ENCODE measurements at places on chromosomes 5 and 9.

- no peak for DNase-seq
Observed at GRCh38 chr5:150035139-150035895, 34.8 kb downstream of the HMGXB3 start.

GRCh38 chr9:127731938-127732337 is 3.2 kb downstream of the TOR2A start:
- DNase-seq = no peak

DNA sequence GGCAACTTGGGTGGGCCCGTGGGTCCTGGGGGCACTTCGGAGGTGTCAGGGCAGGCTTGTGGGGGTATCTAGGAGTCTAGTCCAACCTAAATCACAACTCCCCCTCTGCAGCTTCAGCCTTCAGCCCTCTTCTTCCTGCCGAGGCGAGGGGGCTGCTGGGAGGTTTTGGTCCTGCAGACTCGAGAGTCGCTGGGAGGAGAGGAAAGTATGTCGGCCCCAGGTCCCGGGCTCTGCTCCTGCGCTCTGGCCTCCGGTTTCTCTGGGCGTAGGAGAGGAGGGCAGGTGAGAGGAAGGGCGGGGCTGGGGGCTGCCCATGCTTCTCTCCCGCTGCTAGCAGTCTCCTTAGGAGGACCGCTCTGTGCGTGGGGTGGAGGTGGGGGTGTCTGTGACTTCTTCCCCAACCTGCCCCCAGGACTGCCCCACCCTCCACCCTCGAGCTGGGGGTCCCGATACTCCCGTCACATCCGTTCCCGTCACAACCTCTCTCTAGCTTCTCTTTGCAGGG is 139.8 kb upstream of the COL5A1 start:
- no peak for DNase-seq

GRCh38 chr9:106387965-106388364 is 475.0 kb upstream of the ZNF462 start:
- DNase-seq = no peak

GRCh38 chr9:76576344-76576743 is 117.4 kb downstream of the GCNT1 start:
- peak; percentile 94 for DNase-seq

DNA sequence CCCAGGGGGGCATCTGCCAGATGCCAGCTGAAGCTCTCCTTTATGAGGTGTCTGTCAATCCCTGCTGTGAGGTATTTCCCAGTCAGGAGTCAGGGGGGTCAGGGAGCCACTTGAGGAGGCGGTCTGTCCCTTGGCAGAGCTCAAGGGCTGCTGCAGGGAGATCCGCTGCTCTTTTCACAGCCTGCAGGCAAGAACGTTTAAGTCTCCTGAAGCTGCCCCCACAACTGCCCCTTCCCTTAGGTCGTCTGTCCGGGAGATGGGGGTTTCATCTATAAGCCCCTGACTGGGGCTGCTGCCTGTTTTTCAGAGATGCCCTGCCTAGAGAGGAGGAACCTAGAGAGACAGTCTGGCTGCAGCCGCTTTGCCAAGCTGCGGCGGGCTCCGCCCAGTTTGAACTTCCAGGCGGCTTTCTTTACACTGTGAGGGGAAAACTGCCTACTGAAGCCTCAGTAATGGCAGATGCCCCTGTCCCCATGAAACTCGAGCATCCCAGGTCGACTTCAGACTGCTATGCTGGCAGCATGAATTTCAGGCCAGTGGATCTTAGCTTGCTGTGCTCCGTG is 148.3 kb downstream of the RPS23 start:
- no peak for DNase-seq

- DNase-seq = no peak
Observed at GRCh38 chr9:98191671-98192502, 550 bp downstream of the CORO2A start.

GRCh38 chr9:27880156-27880555 is 306.9 kb upstream of the C9orf72 start:
- no peak for DNase-seq

- DNase-seq = no peak
Observed at GRCh38 chr9:101126556-101126955, 98.0 kb downstream of the PLPPR1 start.
